ENCODE measurements at places on chromosomes 5 and 9.
A peak's percentile ranks its signal among the peaks of the same experiment; 100 is the strongest.

DNA sequence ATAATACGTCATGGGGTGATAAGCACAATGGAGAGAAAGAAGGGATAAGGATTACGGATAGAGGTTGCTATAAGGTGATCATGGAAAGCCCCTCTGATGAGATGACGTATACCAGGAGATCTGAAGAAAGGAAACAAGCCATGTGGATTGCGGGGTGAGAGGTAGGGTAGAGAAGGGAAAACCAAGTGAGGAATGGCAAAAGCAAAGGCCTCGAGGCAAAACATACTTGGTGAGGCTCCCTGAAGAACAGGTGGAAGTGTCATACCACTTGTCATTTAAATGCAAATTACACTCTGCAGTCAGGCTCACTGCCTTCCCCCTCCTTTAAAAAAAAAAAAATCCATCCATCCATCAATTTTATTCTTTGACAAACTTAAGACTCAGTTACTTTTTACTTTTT lies 420.8 kb downstream of the RAB3C start:
- no peak for DNase-seq

- peak; percentile 67 for DNase-seq
Measured at GRCh38 chr9:113622600-113623400, 159.3 kb downstream of the RGS3 start.

DNA sequence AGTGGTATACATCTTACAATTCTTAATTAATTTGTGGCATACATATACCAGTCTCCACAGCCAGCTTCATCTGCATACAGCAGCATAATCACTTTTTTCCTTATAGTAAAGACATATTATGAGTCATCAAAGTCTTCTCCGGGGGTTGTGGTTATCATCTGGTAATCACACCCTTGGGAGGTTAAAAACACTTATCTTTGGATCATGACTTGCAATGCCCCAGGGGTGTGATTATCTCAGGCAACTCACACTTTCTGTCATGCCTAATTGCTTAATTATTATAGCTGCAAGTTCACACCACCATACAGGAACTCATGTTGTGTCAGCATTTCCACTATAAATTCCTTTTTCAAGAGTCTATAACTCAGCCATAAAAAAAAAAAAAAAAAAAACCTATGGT lies 218.4 kb downstream of the ANXA1 start:
- no peak for DNase-seq

DNA sequence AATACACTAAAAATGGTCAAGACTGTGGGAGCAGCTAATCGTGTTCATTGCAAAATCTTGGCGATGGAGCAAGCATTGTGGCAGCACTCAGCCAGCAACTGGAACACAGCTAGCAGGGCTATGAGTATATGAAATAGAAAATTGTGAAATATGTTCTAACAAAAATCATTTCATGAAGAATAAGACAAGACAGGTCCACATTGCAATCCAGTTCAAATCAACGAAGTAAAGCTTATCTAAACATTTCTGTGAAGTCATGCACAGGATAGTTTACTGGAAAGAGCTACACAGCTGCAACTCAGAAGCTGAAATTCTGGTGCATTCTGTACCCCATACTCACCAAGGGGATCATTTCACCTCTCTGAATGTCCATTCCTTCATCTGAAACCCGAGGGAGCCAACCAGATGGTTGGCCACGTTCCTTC lies 5.3 kb upstream of the NFIL3 start:
- DNase-seq: peak; percentile 40

- DNase-seq: no peak
Measured at GRCh38 chr5:133392448-133392847, 219.9 kb downstream of the FSTL4 start.

DNA sequence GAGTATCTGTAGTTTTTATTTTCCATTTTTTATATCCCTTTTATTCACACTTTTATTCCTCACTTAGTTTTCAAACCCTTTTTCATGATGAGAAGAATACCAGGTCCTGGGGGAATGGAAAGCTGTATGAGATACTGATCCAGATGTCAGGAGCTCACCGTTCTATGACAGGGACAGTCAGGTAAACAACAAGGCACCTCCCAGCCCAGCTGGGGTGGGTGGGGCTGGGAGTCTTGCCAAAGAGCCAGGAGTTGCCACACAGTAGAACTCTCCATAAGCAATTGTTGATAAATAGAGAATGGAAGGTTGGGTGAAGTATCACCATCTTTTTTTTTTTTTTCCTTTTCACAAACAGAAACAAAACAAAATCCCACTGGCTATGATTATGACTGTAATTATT lies 225.8 kb downstream of the NSG2 start:
- DNase-seq: no peak

- no peak for DNase-seq
Measured at GRCh38 chr5:171391996-171392577, 4.4 kb downstream of the NPM1 start.

- peak; percentile 14 for DNase-seq
Measured at GRCh38 chr9:115349542-115349941, 231.6 kb upstream of the TNC start.

DNA sequence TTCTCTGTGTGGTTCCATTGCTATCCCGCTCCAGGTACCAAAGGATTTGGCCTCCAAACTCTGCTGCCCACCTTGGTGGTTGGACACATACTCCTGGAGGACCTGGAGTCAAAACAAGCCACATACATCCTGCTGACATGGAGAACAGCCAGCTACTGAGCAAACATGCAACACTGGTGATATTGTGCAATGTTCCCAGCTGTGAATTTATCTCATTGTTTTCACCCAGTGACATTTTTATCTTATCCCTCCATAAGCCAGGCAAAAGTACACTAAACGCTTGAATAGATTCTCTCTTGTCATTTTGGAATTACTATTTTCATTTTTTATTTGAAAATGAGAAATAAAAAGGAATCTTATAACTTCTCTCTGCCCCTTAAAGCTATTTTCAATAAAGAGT lies 11.1 kb upstream of the CTSL start:
- peak; percentile 63 for DNase-seq

DNA sequence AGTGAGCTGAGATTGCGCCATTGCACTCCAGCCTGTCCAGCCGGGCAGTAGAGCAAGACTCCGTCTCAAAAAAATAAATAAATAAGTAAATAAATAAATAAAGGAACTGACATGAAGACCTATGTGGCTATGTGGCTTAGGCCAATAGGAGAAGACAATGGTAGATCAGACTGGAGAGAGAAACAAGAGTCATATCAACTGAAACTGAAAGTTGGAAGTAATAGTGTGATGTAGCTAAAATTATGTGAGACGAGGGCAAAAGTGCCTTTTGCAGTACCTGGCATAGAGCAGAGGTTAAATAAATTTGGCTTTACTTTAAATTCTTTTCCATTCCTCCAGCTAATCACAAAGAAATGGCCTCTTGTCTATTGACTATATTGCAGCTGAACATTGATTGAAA lies 7.3 kb downstream of the FBP2 start:
- no peak for DNase-seq

- no peak for DNase-seq
Measured at GRCh38 chr9:29564564-29564963, 1991.3 kb upstream of the C9orf72 start.

GRCh38 chr9:38183994-38184568 lies 115.1 kb upstream of the SHB start:
- no peak for DNase-seq

GRCh38 chr9:92563116-92564100 lies 27.6 kb upstream of the ECM2 start:
- no peak for DNase-seq

DNA sequence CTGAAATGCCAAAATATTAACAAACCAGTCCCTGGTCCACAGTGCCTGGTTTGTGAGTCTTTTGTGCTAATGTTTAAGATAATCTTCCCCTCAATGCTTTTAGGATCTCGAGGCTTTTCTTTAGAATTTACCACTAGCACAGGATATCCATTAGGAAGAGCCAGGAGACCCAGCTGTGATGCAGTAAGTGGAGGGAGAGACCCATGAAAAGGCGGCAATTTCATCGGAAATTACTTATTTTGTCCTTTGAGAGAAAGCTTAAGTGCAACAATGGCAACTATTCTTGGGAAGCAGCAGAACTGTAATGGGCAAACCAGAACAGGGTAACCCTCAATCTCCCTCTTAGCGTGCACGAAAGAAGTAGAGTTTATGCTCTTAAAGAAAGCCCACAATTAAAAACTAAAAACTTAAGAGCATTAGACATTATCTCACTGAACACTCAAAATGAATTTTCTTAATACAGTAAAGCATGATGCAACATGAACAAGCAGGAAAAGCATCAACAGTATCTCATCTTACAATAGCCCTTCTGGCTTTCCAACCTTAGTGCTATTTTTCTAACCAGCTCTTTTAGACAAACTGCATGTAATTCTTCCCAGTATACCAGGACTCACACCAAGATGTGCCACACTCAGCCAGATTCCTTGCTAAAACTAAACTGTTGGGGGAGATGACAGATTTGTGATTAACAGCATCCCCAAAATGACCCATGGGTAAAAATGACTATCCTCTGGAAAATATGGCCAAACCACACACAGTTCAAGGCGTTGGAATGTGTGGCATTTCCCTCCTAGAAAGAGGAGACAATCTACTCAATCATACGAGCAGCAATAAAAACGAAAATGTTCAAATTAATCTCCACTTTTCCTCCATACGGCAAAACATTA lies 36.4 kb downstream of the PWWP2A start:
- peak; percentile 86 for DNase-seq

DNA sequence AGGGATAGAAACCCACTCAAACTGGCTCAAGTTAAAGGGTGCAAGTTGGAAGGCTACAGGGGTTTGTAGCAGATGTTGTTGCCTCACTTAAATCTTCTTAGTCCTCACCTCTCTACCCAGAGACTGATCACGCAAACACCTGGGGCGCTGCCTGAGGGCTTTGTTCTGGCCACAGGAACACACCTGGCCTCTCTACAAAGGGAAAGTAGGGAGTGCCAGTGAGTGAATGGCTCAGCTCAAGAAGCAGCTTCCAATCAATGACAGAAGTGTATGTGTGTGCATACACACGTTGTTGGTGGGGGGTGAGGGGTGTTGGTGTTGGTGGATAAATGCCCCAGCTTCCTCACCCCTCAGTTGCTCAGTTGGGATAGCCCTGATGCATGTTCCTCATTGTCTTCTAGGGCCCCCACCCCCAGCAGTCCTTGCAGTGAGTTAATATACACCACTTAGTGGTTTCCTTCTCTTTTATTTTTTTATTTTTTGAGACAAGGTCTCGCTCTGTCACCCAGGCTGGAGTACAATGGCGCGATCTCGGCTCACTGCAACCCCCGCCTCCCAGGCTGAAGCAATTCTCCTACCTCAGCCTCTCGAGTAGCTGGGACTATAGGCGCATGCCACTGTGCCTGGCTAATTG lies 30.6 kb upstream of the CTNNA1 start:
- no peak for DNase-seq

- DNase-seq: no peak
Measured at GRCh38 chr5:107476783-107477182, 194.0 kb downstream of the EFNA5 start.

DNA sequence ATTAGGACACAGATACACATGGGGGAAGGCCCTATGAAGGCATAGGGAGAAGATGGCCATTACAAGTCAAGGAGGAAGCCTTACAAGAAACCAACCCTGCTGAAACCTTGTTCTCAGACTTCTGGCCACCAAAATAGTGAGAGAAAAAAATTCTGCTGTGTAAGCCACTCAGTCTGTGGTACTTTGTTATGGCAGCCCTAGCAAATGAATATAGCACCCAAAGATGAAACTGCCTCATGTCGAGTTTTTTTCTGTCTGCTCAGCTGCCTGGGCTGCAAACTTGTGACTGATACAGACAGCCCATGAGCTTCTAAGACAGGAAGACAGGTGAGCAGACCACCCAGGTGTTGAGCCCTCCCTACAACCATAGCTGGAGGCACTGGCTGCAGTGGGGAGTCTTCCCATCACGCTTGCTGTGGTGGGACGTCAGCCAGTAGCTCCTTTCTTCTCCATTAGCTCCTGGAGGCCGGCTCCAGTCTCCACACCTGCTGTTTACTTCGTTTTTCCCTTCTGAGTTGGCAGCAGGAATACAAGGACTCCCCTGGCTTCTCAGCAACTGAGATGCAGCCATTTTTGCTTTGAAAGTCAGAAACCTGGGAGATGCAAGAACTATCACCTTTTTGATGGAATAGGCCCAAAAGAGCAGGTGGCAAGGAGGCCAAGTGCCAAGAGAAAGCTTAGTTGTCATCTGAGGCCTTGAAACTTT lies 164.9 kb downstream of the SEMA6A start:
- DNase-seq: no peak

DNA sequence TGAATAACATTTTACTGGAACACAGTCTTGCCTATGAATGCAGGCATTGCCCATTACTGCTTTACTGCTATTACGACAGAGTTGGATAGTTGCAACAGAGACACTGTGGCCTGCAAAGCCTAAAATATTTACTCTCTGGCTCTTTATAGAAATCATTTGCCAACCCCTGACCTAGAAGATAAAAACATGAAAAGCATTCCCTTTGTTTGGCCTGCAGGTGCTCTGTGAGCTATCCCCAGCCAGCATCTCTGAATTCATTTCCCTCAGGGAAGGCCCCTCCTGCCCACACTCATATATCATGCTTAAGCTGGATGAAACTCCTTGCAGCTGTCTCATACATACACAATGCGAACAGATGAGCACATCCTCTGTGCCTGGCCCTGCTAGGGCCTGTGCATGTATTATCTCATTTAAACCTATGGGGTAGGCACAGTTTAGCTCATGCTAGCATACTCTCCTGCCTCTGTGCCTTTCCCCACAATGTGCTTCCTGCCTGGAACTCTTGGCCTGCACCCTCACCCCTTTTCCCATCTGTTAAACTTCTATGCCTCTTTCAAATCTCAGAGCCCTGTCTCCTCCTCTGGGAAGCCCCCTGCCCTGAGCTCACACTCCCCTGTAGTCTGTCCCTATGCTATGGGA lies 193.1 kb downstream of the PAX5 start:
- DNase-seq: no peak

- no peak for DNase-seq
Measured at GRCh38 chr5:149344151-149344550, 1.1 kb upstream of the GRPEL2 start.

GRCh38 chr9:23258569-23258968 lies 567.5 kb downstream of the ELAVL2 start:
- DNase-seq: no peak

DNA sequence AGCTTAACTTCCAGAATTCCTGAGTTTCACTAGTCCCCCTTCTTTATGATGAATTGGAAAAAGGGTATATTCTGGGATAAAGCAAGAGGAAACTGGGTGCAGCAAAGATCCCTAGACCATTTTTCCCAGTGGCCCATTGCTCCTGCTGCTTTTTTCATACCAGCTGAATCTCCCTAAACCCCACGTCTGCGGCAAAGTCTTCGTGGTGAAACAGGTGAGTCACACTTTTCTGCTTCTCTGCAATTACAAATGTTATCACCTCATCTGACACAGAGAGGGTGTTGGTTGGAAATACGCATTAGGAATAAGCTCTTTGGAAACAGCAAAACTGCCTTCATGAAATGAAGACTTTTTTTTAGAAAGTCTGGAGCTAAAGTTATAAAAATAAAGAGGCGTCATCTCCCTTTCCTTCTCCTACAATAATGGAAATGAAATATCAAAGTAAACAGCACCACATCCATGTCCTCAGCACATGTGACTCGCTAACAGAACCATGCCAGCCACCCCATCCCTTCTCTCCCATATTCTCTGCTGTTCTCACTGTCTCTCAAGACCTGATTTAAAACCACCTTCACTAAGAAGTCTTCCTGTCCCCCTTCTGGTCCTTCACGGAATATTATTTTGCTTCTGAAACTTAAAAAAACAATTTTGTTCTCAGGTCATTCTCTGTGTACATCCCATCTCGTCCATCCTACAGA lies 39.5 kb upstream of the GLRX start:
- DNase-seq: peak; percentile 45
